ENCODE measurements at places on chromosomes 6 and 20. TPM values are rescaled to one million over a fixed set of nuclear protein-coding genes. Genes with fewer than 3 reads are reported as not detected.

The MRPL18 gene
- 55.1 TPM for total RNA-seq

The TRIM38 gene
- 7.5 TPM for total RNA-seq

The GSTA2 gene
- not detected for total RNA-seq

The DPPA5 gene
- total RNA-seq, result not detected

The RPL7L1 gene
- total RNA-seq, result 94.2 TPM

The CCR6 gene
- 2.4 TPM for total RNA-seq

The NRSN1 gene
- not detected for total RNA-seq

The TXLNB gene
- total RNA-seq, result 0.48 TPM

DNA sequence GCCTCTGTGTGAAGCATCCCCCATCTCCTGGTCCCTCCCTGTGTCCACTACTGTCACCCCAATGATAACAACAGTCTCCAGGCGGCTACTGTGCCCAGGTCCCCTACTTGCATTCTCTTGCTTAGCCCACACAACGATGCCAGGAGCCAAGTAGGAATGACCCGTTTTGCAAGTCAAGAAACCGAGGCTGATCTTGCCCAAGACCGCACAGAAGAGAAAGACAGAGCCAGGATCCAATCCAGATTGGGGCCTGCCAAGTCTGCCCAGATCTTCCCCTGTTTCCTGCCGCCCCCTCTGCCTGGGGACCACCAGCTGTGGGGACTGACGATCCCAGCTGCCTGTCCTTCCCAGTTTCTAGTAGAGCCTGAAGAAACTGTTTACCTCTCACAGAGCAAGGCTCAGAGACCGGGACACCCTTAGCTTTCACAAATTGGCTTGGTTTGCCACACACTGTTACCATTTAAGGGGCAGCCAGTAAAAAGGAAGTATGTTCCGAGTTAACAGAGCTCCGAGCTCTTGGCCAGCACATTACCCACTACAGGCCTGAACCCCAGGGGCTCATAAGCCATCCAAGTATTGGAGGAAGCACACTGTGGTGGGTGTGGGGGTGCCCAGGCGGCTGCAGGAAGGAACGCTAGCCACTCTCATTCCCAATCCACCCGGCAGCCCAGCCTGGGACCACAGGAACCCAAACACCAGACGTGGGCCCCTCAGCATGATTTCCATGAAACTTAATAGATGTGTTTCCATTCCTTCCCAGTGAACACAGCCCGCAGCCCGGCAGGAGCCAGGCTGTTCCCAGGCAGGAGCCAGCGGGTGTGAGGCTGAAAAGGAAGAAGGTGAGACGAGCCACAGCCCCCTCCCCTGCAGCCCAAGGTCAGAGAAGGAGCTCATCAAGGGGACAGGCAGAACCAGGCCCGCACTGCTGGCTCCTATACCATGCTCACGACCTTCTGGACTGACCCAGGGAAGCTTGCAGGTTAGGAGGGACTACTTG is 7.9 kb downstream of the KIAA1755 start:
- peak; percentile 43 for DNase-seq

GRCh38 chr6:93749191-93749590 is 329.8 kb upstream of the EPHA7 start:
- DNase-seq, result no peak

- DNase-seq, result no peak
Measured at GRCh38 chr6:6635291-6635690, 46.8 kb downstream of the LY86 start.

- DNase-seq, result no peak
Measured at GRCh38 chr6:44730771-44731391, 343.4 kb downstream of the CDC5L start.

DNA sequence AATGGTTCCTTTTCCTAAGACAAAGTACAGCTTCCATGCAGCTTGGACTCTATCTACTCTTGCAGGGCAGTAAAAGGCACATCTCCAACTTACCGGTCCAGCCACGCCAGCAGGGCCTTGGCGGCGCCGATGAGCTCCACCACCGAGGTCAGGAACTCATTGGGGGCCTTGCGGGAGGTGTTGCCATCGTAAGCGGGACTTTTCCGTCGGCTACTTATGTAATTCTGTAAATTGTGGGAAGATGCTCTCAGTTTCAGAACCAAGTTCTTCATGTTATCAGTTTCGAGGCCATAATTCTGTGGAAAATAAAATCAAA is 68.5 kb downstream of the CNKSR3 start:
- DNase-seq, result no peak

GRCh38 chr6:379410-380181 is 12.0 kb upstream of the IRF4 start:
- DNase-seq, result peak; percentile 67

- DNase-seq, result no peak
Measured at GRCh38 chr6:20669571-20670314, 135.5 kb downstream of the CDKAL1 start.

- no peak for DNase-seq
Measured at GRCh38 chr6:21132446-21132845, 461.1 kb upstream of the SOX4 start.

DNA sequence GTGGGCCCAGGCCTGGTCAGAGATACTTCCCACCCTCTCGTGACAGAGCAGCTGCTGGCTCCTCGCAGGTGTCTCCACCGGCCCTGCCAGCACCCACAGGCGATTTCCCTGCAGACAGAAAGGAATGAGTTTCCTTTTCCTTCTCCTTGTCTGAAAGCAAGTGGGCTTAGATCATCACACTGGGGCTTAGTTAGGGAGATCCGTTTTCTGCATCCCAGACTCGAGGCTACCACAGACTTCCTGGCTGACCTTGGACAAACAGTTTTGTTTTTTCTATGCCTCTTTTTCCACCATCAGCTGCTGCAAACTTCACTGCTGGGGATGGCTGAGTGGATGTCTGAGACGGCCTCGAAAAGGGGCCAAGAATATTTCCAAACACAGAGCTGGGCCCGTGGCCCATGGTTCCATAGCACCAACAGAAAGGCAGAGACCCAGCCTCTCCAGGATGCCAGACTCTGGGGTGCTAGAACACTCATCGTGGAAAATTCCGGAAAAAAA is 86.5 kb downstream of the BANF2 start:
- no peak for DNase-seq

DNA sequence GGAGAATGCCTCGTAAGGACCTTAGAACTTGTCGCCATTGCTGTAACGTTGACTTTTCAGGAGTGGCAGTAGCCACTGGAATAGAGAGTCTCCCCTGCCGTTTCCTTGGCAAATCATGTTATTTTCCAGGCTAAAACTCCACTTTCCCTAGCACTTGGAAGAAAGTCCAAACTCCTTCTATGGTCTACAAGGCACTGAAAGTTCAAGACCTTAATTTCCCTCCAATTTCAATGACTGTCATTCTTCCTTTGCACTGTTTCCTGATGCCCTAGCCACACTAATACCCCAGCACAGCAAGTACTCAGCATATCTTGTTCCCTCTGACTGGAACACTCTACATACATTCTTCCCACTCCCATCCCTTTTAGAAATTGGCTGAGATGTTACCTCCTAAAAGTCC is 1.8 kb upstream of the TBPL1 start:
- no peak for DNase-seq

DNA sequence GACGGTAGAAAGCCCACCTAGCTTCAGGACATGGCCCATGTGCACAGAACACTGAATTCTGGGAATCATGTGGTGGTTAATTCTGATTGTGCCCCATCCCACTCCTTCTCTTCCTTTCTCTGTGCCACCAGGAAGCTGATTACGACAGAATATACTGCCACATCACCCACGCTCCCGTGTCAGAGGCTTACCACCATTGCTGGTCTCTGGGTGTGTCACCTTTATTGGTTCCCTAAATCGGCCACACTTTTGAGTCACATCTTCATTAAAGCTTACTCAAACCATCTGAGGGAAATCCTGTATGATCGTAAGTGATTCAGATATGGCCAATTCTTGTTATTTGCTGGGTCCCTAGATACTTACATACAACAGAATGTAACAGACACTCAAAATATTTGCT is 3.1 kb downstream of the TRMT6 start:
- no peak for DNase-seq

DNA sequence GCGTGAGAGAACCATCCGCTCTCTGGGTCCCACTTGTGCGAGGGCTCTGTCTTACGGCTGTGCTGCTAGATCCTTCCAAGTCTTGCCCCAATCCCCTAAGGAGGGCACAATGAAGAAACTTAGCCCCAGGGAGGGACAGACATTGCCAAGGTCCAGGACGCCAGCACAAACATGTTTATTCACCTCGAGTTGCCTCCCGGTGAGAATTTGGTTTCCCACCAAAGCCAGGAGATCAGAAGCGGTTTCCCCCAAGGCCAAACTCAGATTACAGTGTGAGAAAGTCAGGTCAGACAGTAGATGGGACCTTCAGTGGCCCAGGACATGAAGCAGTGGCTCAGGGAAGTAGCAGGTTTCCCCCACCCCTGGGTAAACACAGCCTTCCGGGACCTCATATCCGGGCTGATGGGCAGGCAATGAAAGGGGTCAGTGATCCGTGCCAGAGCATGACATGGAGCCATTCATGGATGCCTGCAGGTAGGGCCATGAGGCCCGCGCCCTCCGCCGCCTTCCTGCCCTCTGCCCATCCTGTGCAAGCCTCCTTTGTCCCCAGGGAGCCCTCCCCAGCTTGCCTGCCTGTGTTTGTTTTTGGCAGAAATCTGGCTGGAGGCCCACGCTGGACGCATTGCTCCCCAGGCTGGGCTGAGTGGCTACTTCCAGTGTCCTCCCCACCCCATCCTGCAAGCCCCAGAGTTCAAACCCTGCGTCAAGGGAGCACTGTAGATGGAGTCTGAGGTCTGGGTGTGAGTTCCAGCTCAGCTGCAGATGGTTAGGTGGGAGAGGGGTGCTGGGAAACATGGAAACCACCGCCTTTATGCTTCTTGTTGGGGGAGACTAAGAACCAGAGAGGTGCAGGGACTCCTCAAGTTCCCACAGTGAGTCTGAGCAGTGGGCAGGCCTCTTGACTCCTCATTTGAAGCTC is 2.0 kb downstream of the BPIFB2 start:
- DNase-seq, result no peak

GRCh38 chr6:27237089-27237803 is 10.3 kb upstream of the PRSS16 start:
- DNase-seq, result no peak

- DNase-seq, result no peak
Measured at GRCh38 chr20:753136-753535, 15.2 kb downstream of the SLC52A3 start.

GRCh38 chr20:36235892-36236785 is at the start of gene AAR2:
TSS of gene AAR2 (plus strand) at chr20:36236478. CDS start at chr20:36239869, 3,391 bp downstream.
- DNase-seq, result peak; percentile 86

DNA sequence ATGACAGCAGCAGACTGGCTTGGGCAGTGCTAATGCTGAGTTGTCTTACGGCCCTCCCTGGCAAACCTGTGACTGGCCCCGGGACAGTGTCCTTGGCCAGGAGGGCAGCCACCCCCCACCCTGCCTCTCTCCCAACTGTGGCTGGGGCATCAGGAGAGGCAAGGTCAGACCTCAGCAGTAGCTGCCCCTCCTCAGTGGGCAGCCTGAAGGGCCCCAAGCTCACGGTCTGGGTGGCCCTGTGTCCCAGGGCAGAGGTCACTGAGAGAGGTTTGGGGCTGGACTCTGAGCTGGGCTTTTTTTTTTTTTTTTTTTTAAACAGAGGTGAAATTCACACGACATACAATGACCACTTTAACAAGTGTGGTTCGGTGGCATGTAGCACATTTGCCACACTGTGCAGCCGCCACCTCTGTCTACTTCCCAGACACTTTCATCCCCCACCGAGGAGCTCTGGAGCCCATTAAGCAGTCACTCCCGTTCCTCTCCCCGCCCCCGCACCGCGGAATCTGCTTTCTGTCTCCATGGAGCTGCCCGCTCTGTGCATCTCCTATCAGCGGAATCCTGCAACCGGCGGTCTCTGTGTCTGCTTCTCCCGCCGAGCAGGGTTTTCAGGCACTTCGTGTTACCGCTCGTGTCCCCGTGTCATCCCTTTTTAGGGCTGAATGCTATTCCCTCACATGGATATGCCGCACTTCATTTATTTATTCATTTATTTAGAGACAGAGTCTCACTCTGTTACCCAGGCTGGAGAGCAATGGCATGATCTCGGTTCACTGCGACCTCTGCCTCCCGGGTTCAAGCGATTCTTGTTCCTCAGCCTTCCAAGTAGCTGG is 67.9 kb upstream of the GATA5 start:
- no peak for DNase-seq

- DNase-seq, result no peak
Measured at GRCh38 chr20:20836836-20837235, 124.4 kb upstream of the RALGAPA2 start.

- no peak for DNase-seq
Measured at GRCh38 chr20:40572251-40572650, 116.8 kb downstream of the MAFB start.

DNA sequence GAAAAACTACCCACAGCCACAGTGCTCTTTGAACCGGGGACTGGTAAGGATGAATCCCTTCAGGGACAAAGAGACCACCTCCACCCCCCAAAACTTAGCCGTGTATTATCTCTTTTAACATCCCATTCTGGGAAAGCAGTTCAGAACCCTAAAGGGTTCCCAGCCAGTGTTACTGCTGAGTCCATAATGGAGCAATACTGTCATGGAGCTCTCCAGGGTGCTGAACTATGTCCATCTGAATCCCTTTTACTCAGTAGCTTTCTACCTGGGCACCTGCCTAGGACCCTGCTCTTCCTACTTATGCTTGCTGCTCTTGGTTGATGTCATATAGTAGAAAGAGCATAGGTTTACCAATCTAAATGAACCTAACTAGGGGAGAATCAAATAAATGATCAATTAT is 22.3 kb upstream of the SAYSD1 start:
- DNase-seq, result no peak

DNA sequence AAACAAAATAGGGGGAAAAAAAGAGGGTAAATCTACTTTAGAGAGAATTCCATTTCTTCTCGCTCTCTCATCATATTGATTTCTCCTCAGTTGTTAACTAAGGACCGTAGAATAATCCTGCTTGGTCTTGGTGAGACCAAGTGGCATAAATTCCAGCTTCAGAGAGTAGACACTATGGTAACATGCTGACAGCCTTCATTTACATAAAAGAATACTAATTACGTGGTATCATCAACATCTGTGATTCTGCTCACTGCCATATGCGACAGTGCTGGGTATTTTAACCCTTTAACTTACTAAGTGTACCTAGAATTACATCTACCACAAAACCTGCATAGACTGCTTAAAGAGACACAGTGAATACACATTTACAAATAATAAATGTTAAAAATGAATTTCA is 27.1 kb downstream of the TOMM6 start:
- DNase-seq, result no peak

DNA sequence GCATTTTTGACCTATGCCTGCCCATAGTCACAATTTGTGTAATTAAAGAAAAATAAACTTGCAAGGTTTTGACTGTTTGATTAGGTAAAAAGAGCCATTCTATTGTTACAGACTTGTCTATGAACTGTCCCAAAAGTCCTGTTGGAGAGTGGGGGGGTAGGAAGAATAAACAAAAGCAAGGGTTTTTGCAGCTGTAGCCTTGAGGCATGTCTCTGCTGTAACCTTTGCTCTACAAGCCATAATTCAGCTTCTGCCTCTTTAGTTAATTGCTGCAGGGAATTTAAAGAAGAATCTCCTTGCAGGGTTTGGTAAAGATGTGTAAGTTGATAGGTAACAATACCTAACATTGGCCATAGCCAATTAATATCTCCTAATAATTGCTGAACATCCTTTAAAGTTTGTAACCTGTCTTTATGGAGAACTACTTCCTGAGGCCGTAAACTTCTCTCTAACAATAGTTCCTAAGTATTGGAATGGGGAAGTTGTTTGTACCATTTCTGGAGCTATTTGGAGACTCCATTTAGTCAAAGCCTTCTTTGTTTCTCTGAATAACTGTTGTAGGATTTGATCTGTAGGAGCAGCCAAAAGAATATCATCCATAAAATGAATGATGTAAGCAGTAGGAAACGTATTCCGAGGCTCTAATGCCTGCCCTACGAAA is 7.9 kb upstream of the ABHD12 start:
- DNase-seq, result no peak
